ENCODE measurements at places on chromosomes 6 and 20.

DNA sequence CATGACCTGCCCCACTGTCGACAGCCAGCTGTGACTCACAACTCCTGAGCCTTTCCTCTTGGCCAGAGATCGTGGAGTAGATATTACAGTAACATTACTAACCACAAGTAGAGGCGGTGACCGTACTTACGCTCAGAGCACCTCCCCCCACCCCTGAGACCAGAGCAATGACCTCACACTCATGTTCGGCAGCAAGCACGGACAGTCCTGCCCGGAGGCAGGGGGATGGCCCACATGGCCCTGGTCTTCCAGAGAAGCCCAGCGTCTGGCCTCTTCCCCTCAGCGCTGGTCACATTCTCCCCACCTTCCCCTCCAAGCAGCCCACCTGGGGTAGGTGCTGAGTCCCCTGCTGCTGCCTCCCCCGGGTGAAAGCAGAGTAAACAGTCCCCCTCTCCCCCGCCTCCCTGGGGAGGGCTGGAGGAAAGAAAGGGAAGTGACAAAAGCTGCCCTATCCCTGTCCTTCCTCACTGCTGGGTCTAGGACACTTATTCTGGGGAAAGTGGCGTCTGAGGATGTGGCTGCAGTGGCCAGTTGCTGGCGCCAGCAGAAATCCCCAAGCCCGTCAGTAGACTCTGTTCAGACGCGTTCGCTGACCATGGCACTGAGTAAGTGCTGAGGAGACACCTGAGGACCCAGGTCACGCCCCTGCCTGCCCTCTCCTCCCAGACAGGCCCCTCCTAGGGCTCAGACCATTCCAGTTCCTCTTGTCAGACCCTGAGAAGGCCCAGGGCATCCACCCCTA is 68.5 kb downstream of the MRPL14 start:
- DNase-seq = peak; percentile 98

DNA sequence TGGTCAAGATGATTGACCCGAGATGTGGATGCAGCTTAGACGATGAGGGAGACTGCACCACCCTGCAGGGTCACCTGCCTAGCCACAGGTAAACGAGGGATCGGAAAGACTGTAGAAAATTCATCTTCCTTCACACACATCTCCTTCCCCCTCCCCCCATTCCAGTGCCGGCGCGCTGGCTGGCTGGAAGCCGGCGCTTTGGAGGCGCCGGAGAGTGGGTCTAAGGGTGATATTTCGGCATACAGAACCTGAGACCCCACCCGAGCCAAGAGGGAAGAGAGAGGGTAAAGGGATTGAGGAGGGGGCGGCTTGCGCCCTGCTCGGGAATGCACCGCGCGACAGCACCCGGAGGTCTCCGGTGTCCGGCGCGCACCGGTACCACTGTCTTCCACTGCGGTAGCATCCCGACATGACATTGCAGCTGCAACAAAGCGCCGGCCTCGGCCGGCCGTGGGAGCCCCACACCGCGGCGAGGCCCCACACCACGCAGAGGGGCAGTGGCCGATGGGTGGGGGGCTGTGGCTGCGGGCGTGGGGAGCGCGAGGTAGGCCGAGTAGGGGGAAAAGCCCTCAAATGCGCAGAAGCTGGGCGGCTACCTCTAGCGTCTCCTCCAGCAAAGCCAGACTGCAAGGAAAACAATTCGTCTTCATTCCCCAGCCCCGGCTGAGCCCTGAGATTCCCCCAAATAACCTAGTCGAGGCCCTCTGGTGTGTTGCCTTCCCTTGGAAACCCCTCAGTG is 984 bp downstream of the TNFRSF21 start:
- DNase-seq = peak; percentile 21

DNA sequence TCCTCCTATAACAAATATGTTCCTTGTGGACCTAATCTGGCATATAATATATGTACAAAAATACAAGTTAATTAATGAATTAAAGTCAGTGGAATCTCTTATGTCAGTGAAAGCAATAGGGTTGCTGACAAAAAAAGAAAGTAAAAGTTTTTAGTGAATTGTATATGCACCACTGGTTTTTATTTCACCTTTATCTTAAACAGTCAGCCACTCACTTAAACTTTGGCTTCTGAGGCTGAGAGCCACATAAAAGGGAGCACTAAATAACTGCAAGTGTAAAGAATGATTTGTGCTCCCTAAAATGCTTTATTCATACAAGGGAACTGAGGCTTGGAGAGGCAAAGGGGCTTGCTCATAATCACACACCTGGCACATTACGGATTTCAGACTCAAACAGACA is 9.9 kb upstream of the F13A1 start:
- DNase-seq = no peak

- no peak for DNase-seq
Observed at GRCh38 chr20:25023356-25023755, 30.8 kb upstream of the APMAP start.

GRCh38 chr6:169906004-169906687 is 154.7 kb downstream of the ERMARD start:
- DNase-seq = no peak

DNA sequence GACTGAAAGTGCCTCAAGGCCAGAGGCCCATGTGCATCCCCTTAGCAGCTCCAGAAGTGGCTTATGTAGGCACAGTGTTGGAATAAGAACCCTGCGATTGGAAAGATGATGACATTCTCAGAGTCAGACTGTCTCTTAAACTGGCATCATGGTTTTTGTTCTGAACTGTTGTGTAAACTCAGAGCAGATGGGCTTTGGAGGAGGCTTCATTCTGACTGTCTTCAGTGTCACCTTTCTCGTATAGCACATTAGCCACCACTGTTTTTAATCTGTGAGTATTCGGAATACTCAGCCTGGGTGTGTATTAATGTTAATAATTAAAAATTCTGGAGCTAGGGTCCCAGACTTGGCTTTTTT is 140.9 kb downstream of the JARID2 start:
- DNase-seq = no peak

DNA sequence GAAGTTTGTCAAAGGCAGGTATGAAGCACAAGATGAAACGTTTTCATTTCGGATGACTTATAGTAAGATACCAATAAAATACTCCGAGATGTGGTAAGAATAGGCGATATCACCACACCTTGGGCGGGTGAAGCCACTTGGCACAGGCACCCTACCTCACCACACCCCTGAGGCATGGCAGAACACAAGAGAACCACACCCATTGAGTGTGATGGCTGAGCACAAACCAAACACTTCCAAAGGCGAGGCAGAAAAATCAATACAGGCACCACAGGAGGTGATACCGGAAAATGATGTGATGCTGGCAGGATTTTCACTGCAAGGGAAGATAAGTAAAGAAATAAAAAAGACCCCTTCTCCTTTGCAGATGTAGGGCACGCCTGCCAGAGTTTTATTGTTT is 332.9 kb upstream of the PRDM1 start:
- DNase-seq = no peak

DNA sequence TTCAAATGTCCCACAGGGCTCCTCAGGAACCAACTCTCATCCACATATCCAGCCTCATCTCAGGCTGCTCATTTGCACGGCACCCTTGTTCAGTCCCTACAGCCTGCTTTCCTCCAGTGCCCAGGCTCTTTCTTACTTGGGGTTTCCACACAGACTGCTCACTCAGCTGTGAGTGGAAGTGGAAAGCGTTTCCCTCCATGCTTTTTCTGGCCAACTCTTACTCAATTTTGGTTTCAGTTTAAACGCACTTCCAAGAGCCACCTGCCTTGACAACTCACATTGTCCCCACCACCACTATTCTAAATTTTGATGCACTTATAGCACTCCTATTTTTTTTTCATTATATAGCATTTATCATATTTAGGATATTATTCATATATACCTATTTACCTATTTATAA is 367.1 kb downstream of the PKHD1 start:
- no peak for DNase-seq

DNA sequence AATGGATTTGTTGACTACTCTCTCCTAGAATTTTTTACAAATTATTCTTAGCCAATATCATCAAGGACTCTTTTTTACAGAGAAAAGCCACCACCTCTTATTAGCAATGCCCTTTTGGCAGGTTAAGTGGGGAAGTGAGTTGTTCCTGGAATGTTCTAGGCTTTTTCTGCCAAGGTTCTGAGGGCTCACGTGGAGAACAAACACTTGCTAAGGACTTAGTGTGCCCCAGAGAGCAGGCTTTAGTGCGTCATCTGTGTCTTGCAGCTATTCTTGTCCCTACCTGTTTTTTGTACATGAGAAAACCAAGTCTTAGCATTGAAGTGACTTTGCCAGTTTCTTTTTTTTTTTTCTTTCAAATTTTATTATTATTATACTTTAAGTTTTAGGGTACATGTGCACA is 33.5 kb downstream of the CFAP61 start:
- DNase-seq = no peak

- no peak for DNase-seq
Observed at GRCh38 chr20:38197619-38198018, 32.5 kb upstream of the TGM2 start.

DNA sequence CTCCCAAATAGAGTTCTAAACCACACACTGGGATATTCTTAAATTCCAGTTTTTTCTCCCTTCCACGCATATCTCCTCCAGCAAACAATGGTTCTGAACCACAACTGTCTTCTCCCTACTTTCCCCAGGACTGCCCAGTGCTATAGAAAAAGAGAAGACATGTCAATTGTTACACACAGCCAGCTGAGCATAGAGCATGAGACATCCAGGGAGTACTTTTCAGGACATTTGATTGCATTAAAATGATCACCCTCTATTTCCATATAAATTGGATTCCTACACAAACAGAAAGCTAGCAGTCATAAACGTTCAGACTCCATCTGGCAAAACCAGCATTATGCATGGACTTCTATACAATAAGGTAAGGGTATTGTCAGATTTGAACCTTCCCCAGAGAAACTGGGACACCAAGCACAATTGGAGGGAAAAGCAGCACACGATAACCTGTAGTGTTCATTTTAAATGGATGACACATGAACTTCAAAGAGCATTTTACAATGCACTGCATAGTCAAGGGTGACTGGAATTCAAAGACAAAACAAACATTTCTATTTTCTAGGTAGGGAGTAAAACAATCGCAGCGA is 93.1 kb upstream of the HEY2 start:
- no peak for DNase-seq

GRCh38 chr6:46011188-46012085 is 4.2 kb downstream of the CLIC5 start:
- DNase-seq = no peak

DNA sequence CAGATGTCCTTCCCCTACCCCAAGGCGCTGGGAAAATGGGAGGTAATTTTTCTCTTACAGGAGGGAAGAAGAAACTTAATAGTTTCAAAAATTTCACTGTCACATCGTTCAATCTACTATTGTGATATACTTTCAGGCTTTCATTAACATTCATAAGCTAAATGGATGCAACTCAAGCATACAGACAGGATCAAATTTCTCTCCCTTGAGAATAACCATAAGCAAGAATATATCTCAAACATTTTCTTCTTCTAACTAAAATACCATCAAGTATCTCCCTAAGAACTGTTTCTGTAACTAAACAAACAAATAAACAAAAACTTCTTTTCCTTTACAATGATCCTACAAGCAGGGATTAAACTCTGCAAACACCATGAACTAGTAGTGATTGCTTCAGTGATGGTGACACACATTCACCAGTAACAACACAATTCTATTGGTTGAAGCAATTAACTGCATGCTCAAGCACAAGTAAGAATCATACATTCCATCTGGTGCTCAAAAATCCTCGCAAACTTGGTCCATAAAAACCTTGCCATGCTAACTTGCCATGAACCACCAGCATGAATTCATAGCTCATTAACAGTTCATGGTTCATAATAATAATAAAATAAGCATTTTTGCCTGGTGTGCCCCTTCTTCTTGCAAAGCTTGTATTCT is 183.8 kb downstream of the PTPRK start:
- DNase-seq = no peak

DNA sequence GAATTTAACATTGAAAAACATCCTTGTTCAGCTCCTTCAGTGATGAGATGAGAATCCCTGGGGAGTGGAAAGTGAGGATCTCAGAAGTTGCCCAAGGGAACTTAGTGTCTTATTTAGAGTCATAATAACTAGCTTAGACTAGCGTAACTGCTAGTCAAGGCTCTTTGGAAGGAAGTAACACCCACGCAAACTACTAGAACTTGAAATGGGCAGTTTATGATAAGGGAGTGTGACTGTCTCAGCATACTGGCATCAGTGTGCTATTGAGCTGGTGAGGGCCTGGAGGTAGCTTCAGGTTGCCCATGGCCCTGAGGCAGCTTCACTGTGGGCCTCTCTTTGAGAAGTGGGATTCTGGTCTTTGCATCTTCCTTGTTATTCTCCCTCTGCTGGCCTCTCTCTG is 40.1 kb downstream of the SLX4IP start:
- peak; percentile 64 for DNase-seq

- DNase-seq = no peak
Observed at GRCh38 chr6:80641591-80641990, 535.1 kb downstream of the BCKDHB start.

DNA sequence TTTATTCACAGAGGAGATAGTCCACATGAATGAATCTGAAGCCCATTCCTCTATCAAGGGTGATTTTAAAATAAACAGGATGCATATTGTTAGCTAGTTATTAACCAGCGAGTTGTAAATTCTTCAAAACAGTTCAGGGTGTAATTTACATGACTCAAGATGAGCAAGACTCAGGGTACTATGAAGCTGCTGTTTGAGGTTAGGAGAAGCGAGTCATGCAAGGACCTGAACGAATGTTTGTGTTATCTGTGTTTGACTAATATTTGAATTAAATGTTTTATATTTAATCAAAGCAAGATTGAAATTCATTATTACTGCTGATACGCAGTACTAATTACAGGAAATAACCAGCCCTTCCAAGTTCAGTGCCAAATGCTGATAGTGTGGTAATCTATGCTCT is 191.1 kb downstream of the SAMD5 start:
- DNase-seq = no peak

- no peak for DNase-seq
Observed at GRCh38 chr6:3039384-3039783, 28.9 kb upstream of the RIPK1 start.

DNA sequence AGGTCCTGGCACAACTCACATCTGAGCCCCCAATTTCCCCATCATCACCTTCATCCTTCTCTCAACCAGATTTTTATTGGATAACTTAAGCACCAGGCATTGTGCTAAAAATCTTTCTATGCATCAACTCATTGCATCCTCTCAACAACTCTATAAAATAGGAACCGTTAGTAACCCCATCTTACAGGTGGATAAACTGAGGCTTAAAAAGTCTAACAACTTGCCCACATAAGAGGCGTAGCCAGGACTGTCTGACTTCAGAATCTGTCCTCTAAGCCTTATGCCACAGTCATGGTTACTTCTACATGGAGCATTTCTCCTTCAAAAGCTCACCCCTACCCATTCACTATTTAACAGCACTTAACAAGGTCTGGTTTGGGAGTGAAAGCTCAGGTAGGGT is 51.1 kb downstream of the PPP1R16B start:
- DNase-seq = no peak
